ENCODE measurements at places on chromosomes 3 and 15. TPM values are rescaled to one million over a fixed set of nuclear protein-coding genes. Genes with fewer than 3 reads are reported as not detected.
A peak's percentile ranks its signal among the peaks of the same experiment; 100 is the strongest.

ZNF774 gene
- total RNA-seq = 1.5 TPM

- peak; percentile 11 for DNase-seq
These were observed 205.6 kb downstream of the NECTIN3 start for GRCh38 chr3:111277226-111277625.

- no peak for DNase-seq
These were observed 16.6 kb downstream of the ABTB1 start for GRCh38 chr3:127689266-127689860.

GRCh38 chr3:194395778-194396538 is 3.1 kb downstream of the GP5 start:
- DNase-seq = no peak

DNA sequence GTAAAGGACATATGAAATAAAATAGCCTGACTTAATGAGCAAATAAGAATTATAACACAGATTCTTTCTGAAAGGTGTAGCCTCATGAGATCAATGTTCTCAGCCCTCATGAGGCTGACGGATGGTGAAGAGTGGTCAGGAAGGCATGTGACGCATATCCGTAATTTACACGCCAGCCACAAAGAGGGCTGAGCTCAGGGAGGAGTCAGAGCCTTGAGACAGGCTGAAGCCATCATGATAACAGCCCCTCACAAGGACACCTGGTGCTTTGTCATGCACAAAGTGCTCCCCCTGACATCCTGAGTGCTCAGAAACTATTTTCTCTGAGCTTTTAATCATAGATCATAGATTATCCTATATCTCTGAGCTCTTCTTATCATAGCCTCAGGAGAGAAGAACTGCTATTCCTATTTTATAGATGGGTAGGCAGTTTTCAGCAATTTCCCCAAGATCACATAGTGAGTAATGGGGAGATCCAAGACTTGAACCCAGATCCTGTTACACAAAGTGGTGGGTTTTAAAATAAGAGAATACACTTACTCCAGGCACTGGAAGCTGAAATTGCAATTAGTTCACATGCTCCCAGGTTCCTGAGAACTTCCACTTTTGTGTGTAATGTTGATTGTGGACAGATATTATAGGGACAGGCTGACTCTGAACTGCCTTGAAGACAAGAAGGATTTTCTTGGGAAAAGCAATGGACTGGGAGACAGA is 267.1 kb downstream of the RPLP1 start:
- peak; percentile 77 for DNase-seq

- DNase-seq = no peak
These were observed 137.4 kb downstream of the STT3B start for GRCh38 chr3:31670136-31670535.

GRCh38 chr3:86990012-86990733 is 776 bp downstream of the VGLL3 start:
- peak; percentile 60 for DNase-seq

RUBCN gene
- 17.4 TPM for total RNA-seq

GRCh38 chr3:184526088-184526433 is 35.5 kb upstream of the EPHB3 start:
- DNase-seq = peak; percentile 50

LRRC49 gene
- total RNA-seq = 13.7 TPM
